ENCODE measurements at places on chromosomes 12 and 14. TPM values are rescaled to one million over a fixed set of nuclear protein-coding genes. Genes with fewer than 3 reads are reported as not detected.

Gene SCN8A
- 0.65 TPM for total RNA-seq

Gene DTX1
- total RNA-seq = 4.0 TPM

Gene SOAT2
- not detected for total RNA-seq

Gene TGM1
- total RNA-seq = 4.9 TPM

Gene TMEM132C
- 0.08 TPM for total RNA-seq

Gene TMCC3
- 21.6 TPM for total RNA-seq

Gene PRB4
- total RNA-seq = not detected

Gene AREL1
- 82.3 TPM for total RNA-seq

Gene BIN2
- 495 TPM for total RNA-seq

Gene LYZ
- total RNA-seq = 83.1 TPM

Gene TTC9
- 2.4 TPM for total RNA-seq

Gene HVCN1
- 18.4 TPM for total RNA-seq

Gene ABCB9
- total RNA-seq = 4.0 TPM

Gene AQP2
- total RNA-seq = not detected

Gene OR4N5
- not detected for total RNA-seq

Gene COX8C
- total RNA-seq = not detected

Gene MGAT4C
- total RNA-seq = not detected

Gene CLEC14A
- not detected for total RNA-seq

Gene TPPP2
- total RNA-seq = not detected

Gene SLC25A47
- total RNA-seq = 0.20 TPM

Gene FBXL14
- 22.8 TPM for total RNA-seq

Gene KRT85
- total RNA-seq = not detected

Gene IL22
- total RNA-seq = not detected

Gene HOXC10
- not detected for total RNA-seq

Gene ETFRF1
- total RNA-seq = 42.8 TPM

Gene TBX3
- total RNA-seq = not detected

Gene AMHR2
- total RNA-seq = not detected

Gene HOXC13
- not detected for total RNA-seq

Gene CLEC4A
- total RNA-seq = 6.9 TPM

Gene HOXC12
- total RNA-seq = not detected

Gene REP15
- total RNA-seq = not detected

Gene CLEC7A
- total RNA-seq = 20.8 TPM

Gene RASSF9
- not detected for total RNA-seq

Gene CPM
- total RNA-seq = 0.25 TPM

Gene MYO1H
- not detected for total RNA-seq

Gene NPFF
- not detected for total RNA-seq

Gene GDF11
- 9.2 TPM for total RNA-seq

Gene KRT3
- total RNA-seq = not detected

Gene MRPL42
- 36.4 TPM for total RNA-seq

Gene NOXRED1
- 0.25 TPM for total RNA-seq

Gene PRB2
- total RNA-seq = not detected

Gene ABCC9
- total RNA-seq = not detected

Gene RBP5
- total RNA-seq = not detected

Gene MYF5
- not detected for total RNA-seq

Gene TAS2R13
- 1.6 TPM for total RNA-seq

Gene SIX6
- not detected for total RNA-seq

Gene OR4K14
- not detected for total RNA-seq

Gene GCH1
- 71.5 TPM for total RNA-seq

Gene WDHD1
- 4.5 TPM for total RNA-seq

Gene TCP11L2
- total RNA-seq = 97.7 TPM

Gene CCDC196
- total RNA-seq = not detected

Gene RAPGEF3
- total RNA-seq = 0.23 TPM

Gene RNFT2
- 5.3 TPM for total RNA-seq

Gene GLRX5
- 23.4 TPM for total RNA-seq

Gene GLT8D2
- 0.48 TPM for total RNA-seq

Gene GYS2
- not detected for total RNA-seq

Gene GLT1D1
- 3.2 TPM for total RNA-seq

Measured in natural killer cell (primary cell).